ENCODE measurements at places on chromosomes 5 and 9.

DNA sequence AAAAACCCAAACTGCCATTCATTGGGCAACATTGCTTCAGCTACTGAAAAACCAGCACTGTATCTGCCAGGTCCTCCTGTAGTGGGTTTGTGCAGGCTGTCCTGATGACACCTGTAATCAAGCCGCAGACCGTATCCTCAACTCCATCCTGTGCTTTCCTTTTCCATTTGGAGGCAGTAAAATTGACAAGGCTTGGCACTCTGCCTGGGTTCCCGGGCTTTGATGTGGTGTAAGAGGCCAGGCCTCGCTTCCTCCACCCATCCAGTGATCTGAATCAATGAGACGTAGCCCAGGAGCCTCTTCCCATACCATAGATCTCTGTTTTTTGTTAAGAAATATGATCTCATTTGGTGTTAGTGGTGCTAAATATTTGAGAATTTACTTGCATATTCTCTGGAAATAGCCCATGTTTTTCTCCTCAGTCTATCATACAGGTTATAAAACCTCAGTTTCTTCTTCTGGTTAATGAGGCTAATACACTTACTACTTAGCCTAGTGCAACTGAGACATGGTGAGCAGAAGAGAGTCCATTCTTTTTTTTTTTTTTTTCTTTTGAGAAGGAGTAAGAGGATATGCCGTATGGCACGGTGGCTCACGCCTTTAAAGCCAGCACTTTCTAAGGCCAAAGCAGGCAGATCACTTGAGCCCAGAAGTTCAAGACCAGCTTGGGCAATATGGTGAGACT is 34.8 kb downstream of the LSM11 start:
- DNase-seq, result no peak

DNA sequence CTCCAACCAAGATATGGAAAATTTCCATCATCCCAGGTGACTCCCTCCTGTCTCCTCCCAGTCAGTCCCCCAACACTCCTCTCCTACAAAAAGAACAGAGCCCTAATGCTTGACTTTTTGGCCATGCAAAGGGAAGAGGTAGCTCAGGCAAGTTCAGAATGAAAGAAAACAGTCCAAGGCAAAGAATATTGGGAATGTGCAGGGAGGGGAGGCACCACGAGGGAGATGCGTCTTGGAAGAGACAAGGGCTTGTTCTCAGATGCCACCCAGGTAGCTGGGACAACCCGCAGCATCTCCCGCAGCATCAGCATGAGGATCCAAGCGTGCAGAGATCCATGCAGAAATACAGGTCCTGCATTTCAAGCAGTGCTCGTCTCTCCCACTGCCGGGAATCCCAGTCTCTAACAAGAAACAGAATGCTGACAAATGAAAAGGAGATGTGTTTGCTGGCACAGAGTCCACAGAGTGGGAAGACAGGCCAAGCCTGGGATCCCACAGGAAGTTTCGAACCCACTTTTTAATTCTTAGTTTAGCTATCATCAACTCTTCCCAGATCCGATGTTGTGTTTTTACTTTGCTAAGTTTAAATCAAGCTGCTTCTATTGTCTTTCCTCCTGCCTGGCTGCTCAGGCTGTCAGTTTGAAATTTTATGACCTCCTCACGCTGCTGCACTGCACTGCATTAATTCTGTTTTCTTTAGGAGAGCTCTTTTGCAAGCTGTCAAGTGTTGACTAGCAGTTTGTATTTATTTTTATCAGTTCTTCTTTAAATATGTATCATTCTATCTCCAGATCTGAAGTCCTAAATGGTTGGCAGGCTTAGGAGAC is 86.8 kb upstream of the OSMR start:
- DNase-seq, result peak; percentile 90

DNA sequence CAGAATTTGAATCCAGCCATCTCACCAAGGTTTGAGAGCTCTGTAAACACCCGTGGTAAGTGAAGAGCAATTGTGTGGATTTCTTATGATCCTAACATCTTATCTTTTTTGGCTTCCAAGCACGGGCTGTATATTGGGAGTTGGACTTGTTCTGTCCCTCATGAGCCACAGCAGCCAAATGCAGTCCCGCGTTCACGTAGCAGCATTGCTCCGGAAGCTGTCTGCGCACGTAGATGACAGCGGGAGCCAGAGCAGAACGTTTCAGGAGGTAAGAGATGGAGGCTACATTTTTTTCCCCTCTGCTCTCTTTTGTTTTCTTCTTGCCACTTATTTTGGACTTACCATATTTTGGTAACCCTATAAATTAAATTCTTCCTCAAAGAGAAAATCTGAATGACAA is 86.9 kb downstream of the HACD4 start:
- DNase-seq, result no peak

DNA sequence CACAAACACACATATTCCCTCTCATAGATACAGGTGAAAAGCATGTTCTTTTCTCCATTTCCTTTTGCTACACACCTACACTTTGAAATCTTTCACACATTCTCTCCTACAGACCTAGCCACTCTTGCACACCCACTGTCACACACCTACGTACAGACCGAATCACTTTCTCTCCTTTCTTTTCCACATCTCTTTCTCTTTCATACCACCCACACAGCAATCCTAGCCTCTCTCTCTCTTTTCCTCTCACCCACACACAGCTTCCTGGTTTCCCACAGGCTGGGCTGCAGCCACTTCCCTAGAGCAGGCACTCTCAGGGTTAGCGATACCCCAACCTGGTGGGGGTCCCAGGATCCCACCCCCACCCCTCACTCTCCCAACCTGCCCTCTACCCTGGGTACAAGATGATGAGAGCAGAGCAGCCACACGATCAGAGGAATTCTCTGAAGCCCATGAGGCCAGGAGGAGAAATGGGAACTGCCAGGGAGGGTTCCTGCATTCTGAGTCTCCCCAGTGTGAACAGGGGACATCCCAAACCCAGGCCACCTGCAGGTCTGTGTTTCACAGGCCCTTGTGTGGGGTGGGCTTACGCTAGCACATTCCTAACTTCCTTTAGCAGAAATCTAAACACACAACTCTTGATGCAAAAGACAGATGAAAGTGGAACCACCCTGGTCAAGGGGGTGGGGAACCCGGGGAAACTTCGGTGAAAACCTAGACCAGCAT is 17.1 kb upstream of the SYNPO start:
- DNase-seq, result peak; percentile 20

- no peak for DNase-seq
Measured at GRCh38 chr5:177312649-177313181, 1.0 kb upstream of the MXD3 start.

- no peak for DNase-seq
Measured at GRCh38 chr5:80129146-80129545, 94.0 kb downstream of the THBS4 start.

DNA sequence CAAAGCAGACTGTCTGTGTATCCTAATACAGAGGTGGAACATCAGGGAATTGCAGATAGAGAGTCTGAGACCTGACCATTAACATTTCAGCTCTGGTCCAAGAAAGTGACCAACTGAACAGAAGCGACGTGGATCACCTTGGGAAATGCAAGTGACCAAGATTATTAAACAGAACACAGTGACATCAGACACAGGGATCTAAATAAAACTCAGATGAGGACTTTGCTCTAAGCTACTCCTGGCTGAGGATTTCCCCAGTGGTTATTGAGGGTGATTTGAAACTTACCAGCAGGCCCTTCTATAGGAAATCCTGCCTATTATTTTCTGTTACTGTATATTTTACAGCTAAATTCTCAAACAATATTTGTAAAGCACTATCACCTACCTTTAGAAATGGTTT is 436.0 kb downstream of the TMEM38B start:
- DNase-seq, result no peak

DNA sequence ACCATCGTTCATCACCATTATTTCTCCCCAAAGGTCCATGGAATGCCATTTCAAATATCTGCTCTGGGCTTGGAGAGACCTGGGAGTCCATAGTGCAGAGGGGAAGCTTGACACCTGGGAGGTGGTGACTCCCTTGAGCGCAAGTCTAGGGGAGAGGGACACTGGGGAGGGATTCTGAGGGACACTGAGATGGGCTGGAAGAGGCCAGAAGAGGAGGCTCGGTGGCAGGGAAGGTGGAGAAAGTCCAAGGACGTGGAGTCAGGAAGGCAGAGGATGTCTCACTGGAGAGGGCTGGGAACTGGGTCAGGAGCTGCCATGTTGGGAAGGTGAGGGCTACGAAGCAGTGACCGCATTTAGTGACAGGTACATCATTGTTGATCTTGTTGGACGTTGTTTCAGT is 160.3 kb upstream of the MVB12B start:
- DNase-seq, result no peak

DNA sequence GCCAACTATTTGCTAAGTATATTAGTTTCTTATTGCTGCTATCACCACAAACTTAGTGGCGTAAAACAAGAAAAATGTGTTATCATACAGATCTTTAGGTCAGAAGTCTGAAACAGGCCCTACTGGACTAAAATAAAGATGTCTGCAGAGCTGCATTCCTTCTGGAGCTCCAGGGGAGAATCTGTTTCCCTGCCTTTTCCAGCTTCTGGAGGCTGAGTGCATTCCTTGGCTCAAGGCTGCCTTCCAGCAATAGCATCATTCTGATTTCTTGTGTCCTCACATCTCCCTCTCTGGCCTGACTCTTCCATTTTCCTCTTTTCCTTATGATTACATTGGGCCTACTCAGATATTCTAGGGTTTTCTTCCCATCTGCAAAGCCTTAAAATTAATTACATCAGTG is 15.9 kb downstream of the MAN2A1 start:
- peak; percentile 52 for DNase-seq

All from left hindlimb (tissue), 1 donor.